ENCODE measurements at places on chromosomes 7 and 10. TPM values are rescaled to one million over a fixed set of nuclear protein-coding genes. Genes with fewer than 3 reads are reported as not detected.

DNA sequence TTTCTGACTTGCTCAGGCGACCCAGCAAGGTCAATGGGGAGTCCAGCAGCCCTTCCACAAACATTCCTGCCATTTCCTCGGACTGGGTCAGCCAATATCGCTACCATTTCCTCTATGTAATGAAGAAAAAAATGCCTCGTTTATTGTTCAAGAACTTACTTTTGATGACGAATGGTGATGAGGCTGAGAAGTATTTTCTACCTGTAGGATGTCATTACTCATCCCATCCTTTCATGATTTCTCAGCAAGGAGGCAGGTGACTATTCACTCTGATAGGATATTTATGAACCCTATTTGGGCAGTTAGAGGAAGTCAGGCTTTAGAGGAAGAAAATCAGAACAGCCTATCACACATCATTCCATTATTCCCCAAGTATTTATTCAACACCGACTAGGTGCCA, 178.6 kb downstream of the FANK1 start:
- DNase-seq: no peak

ABCB4 gene
- total RNA-seq: 1.0 TPM

MSS51 gene
- 3.6 TPM for total RNA-seq

DNA sequence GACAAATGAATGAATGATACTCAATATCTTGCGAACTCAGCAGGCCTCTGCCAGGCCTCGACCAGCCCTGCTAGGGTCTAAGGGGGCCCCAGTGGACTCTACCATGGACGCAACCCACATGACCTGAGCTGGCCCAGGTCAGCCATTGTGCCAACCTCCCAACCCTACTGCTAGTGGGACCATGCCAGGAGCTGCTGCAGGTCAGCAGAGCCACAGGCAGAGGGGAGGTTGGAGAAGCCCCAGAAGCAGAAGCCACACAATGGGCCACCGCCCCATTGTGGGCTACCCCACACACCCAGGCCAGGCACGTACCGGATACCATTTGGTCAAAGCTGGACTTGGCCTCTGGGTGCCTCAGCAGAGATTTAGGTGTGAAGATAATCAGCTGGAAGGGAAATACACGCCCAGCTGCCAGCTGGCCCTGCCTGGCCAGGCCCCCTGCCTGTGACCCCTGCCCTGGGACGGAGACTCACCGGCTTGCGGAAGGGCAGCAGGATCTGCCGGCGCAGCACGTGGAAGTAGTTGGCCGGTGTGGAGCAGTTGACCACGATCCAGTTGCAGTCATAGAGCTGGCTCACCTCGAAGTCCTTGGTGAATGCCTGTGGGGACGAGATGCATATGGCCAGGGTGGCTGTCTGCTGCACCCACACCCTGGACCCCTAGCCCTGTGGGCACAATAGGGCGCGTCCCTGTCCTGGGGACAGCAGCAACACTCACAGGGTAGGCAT, 24.5 kb downstream of the OGDHL start:
- no peak for DNase-seq

DNA sequence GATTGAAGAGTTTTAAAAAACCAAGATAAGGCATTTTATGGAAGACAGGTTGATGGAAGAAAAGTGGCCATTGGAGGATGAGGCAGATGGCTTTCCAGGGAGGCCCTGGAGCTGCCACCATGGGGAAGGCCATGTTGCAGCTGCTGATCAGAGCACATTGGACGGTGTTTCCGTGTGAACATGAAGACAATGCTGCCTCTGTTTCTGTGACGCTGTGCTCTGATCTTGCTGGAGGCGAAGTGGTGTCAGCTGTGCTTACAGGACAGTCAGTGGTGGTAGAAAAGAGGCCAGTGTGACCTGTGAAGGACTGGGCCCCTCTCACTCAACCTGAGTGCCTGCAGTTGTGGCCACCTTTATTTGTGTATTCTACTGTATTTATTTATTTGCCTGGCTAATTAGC, 132.9 kb downstream of the FAM204A start:
- DNase-seq: no peak

DNA sequence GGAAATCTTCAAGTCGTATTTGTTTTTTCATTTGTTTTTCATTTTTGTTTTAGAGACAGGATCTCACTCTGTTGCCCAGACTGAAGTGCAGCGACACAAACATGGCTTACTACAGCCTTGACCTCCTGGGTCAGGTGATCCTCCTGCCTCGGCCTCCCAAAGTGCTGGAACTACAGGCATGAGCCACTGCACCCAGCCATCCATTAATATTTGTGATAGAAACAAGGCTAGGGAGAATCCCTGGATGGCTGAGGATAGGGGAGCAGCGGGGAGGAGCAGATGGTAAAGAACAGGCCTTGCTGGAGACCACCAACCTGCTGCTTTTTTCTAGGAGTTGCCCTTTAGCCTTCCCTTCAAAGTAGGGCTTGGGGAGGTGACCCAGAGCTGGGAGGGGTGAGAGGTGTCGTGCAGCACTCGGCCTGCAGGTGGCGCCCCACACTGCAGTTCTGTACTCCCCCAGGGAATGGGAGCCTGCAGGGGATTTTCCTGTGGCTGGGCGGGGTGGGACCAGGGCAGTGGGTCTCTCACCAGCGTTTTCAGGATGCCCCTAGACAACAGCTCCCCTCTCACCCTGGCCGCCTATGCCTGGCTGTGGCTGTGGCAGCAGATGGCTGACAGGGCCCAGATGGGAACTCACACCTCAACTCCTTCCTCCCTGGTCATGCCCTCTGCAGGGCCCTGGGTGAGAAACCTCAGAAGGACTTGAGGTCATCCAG, 12.6 kb upstream of the CDH23 start:
- DNase-seq: peak; percentile 78

GRCh38 chr10:27355918-27356573, 115.4 kb upstream of the ACBD5 start:
- DNase-seq: no peak

DNA sequence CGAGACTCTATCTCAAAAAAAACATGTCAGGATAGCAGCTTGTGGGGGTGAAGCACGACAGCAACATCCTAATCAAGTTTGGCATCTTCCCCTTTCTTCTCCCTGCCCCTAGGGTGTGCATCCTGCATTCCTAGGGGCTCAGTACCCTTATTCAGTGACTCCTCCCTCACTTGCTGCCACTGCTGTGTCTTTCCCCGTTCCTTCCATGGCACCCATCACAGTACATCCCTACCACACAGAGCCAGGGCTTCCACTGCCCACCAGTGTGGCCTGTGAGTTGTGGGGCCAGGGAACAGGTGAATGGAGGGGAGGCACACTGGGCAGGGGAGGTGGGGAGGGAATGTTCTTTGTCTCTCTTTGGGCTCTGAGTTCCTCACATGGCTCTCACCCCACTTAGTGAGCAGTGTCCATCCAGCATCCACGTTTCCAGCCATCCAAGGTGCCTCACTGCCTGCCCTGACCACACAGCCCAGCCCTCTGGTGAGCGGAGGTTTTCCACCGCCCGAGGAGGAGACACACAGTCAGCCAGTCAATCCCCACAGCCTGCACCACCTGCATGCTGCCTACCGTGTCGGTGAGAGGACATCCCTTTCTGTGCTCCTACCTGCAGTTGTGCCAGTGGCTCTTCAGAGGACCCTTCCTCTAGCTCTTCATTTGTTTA, 11.4 kb downstream of the NDST2 start:
- DNase-seq: no peak

ZP3 gene
- total RNA-seq: 0.32 TPM

- no peak for DNase-seq
These were observed 19.3 kb downstream of the OR6B1 start for GRCh38 chr7:144019457-144019856.

GRCh38 chr7:105745681-105746330, 130.6 kb downstream of the ATXN7L1 start:
- DNase-seq: no peak

DNA sequence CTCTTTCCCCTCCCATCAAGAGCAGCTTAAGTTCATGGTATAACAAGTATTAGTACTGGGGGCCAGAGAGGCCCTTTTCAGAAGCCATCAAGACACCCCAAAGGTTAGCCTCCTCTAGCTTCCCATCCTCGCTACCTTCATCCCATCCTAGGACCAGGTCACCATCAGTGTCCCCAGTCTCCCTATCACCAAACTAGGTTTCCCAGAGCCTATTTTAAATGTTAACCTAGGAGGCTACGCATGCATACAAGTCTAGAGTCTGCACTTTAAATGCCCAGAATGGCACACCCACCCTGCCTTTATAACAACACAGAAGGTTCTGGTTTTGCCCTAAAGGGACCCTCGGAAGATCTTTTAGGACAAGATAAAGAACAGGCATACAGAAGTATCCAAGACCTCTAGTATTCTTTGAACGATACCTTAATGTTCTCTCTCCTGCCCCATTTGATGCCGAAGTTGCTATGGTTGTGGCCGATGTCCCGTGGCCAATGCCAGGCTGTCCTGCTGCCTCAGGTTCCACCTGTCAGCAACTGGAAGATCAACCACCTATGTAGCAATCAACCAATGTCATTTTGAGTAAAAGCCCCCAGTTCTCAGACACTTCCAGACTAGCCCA, 2.2 kb downstream of the GPRIN2 start:
- no peak for DNase-seq

DNA sequence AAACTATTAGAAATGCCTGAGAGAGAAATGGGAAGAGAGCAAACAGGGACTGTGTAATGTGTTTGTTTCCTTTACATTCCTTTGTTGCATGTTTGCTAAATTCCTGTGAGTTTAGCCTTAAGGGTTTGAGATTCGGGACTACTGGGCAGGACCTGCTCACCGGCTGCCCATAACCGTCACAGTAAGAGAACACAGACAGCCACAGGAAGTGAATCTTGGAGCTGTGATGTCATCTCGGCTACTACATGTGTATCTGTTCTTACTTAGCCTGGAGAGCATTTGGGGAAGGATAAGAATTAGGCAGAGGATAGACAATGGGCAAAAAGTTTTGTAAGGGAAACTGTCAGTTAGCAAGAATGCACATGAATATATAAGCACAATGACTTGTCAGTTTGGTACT, 485.1 kb upstream of the KLF6 start:
- peak; percentile 84 for DNase-seq

IMPDH1 gene
- 23.1 TPM for total RNA-seq

PRR15 gene
- total RNA-seq: 4.9 TPM

DNA sequence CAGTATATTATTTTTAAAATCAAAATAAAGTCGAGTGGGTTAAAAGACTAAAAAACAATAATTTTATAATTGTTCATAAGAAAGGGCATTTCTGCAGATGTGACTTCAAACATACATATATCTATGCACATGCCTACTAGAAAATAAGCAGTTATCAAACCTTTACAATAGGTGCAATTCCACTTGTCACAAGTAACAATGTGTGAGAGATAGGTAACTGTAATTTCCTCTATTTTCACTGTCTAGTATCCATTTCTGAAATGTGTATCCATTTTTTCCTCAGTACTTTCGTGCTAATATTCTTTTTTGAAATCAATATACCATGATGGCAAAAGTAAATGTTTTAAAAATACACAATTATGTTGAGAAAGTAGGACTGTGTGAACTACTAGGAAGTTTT, 96.9 kb upstream of the GNAI1 start:
- DNase-seq: no peak

DRGX gene
- not detected for total RNA-seq

EPHB4 gene
- total RNA-seq: 53.6 TPM

MRC1 gene
- total RNA-seq: 0.03 TPM

DNA sequence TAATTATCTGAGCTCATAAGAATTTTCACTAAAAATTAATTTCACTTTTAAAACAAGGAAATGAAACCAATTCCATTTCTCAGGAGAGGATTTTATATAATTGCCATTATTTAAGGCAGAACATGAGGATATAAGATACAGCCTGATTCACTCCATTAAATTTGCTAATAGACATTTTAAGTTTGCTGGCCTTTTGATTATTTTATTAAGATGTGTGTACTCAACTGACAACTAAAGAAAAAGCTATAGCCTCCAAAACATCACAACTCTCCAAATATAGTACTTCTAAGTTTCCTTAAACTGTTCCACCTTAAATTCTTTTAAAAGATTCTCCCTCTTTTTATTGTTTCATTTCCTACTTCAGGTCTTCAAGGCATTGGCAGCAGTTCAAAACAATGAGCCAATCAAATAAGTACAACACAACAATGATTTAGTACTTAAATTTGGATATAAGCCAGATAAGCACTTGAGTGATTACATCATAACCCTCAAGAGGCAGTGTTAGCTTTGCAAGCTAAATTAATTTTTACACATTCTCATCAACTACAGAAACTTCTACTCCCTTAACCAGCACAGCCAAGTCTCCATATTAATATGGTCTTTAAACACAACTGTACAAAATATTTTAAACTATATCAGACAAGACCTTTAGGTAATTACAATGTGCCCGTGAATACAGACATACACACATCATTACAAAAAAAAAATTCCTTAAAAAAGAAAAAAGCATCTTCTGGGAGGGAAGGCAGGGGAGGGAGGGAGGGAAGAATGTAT, 121.8 kb downstream of the KMT2C start:
- peak; percentile 95 for DNase-seq

DNA sequence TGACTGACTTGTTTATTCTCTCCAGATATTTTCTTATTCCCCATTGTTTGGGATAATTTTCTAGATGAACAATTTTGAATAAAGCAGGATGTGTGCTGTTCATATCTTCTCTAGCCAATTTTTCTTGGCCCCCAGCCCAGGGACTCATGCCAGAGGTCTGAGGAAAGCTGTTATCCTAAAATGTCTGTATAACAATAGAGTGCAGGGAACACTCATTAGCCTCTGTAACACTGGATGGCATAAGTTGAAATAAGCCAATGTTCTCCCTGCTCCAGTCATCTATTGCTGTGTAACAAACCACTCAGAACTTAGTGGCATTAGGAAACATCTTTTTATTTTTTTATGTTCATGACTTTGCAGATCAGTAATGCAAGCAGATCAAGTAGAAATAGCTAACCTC, 121.7 kb upstream of the TRIM24 start:
- no peak for DNase-seq

DNA sequence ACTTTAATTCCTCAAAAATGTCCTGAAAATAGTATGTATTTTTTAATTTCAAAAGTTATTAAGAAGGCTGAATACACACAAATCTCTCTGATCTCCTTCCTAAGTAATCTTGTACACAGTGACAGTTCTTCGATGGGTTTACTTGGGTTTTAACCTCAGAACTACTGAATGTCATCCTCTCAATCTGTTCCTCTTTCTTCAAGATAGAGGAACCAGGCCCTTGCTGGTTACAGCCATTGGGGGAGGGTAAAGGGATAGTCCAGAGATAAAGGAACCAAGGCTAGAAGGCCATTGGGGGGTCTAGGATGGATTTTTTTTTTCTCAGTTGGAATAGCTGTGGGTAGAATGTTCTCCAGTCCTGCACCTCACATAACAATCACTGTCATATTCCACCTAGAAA, 224.9 kb downstream of the SKIDA1 start:
- no peak for DNase-seq

DNA sequence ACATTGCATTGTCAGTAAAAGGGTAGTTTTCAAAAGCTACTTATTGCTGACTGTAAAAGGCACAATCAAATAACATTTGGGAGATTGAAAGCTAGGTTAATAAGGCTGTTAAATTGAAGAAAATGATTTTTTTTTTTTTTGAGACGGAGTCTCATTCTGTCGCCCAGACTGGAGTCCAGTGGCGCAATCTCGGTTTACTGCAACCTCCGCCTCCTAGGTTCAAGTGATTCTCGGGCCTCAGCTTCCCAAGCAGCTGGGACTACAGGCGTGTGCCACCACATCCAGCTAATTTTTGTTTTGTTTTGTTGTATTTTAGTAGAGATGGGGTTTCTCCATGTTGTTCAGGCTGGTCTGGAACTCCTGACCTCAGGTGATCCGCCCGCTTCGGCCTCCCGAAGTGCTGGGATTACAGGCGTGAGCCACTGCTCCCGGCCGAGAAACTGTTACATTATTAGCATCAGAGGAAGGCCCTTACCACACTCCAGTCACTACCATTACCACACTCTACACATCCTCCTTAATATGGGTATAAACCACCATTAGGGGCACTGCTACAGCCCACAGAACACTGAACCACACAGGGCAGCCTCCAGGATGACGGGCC, 1.0 kb downstream of the CYP51A1 start:
- peak; percentile 19 for DNase-seq

OR9A2 gene
- total RNA-seq: 0.60 TPM

All from cardiac muscle cell (in vitro differentiated cells and primary cell).